Activated naive CD4-positive, alpha-beta T cell treated with anti-CD3 and anti-CD28 coated beads, Interleukin-2, amount 50 U/mL, for 72 hours (primary cell): ENCODE measurements at places on chromosomes 3 and 15. TPM values are rescaled to one million over a fixed set of nuclear protein-coding genes. Genes with fewer than 3 reads are reported as not detected.

GRCh38 chr3:123637131-123637530 is 52.3 kb upstream of the HACD2 start:
- no peak for DNase-seq

- no peak for DNase-seq
These were observed 182.8 kb downstream of the THRB start for GRCh38 chr3:24311881-24312280.

GRCh38 chr3:174907628-174908407 is 48.7 kb downstream of the NAALADL2 start:
- DNase-seq = no peak

DNA sequence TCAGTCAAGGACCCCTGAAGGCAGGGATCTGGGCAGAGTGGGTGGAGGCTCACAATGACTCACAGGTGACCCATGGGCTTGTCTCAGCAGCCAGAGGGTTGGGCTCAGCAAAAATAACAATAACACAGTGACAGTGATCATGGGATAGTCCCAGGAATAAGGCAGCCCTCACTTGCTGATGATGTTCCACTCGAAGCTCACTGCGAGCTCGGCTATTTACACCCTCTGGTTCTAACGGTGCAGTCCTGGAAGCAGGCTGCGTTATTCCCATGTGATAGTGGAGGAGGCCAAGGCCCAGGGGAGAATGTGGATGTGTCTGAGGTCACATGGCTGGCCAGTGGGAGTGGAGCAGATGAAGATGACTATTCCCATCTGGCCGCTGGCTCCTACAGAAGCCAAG is 16.2 kb downstream of the CCDC33 start:
- DNase-seq = no peak

DNA sequence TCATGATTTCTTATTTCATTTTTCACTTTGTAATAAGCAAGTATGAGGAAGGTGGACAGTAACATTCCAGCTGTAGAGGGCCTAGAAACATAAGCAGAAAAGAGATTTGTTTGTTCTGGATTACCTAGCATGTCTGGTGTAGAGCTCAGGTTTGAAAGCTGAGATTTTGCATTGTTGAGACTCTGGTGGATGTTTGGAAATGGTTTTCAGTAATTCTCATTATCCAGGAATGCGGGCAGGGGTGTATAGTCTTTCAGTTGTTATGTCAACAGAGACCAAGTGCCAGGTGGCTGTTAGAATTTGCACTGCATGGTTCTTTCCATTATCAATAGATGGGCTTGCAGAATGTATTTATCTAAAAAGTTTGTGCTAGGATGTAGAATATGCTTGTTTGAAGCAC is 10.9 kb downstream of the GPD1L start:
- no peak for DNase-seq

The FAM81A gene
- 0.41 TPM for total RNA-seq

The REC114 gene
- total RNA-seq = not detected

DNA sequence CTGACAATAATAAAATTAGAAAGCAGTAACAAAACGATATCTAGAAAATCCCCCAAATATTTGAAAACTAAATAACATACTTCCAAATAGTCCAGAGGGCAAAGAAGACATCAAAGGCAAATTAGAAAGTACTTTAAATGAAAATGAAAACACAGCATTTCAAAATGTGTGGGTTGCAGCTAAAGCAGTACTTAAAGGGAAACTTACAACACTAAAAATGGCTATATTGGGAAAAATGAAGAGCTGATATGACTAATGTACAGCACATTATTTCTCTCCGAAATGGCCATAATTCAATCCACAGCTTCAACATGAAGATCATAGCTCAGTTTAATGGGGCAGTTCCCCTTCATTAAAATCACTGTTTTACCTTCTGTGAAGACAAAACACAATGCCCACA is 71.9 kb downstream of the FBXL22 start:
- no peak for DNase-seq

The MGA gene
- 36.2 TPM for total RNA-seq
